ENCODE measurements at places on chromosomes 4 and X. TPM values are rescaled to one million over a fixed set of nuclear protein-coding genes. Genes with fewer than 3 reads are reported as not detected.

ERCC6L gene
- polyA plus RNA-seq, result not detected

HSFX3 gene
- not detected for polyA plus RNA-seq

LARP7 gene
- 52.5 TPM for polyA plus RNA-seq

SOD3 gene
- 117 TPM for polyA plus RNA-seq

TTC29 gene
- polyA plus RNA-seq, result 0.06 TPM

FGG gene
- polyA plus RNA-seq, result 0.34 TPM

HSPA4L gene
- 0.77 TPM for polyA plus RNA-seq

AFM gene
- polyA plus RNA-seq, result not detected

ADH1A gene
- polyA plus RNA-seq, result not detected

PAGE1 gene
- polyA plus RNA-seq, result not detected

ANTXR2 gene
- polyA plus RNA-seq, result 49.3 TPM

FAM236C gene
- polyA plus RNA-seq, result not detected

ADGRG4 gene
- 0.11 TPM for polyA plus RNA-seq

BEX2 gene
- 22.9 TPM for polyA plus RNA-seq

USP51 gene
- polyA plus RNA-seq, result 0.67 TPM

RBMX2 gene
- 11.3 TPM for polyA plus RNA-seq

NFXL1 gene
- polyA plus RNA-seq, result 5.2 TPM

ANXA3 gene
- 61.1 TPM for polyA plus RNA-seq

NUP62CL gene
- 4.0 TPM for polyA plus RNA-seq

CXorf49 gene
- polyA plus RNA-seq, result not detected

PRSS12 gene
- polyA plus RNA-seq, result 0.43 TPM

PDE6B gene
- polyA plus RNA-seq, result 0.76 TPM

ADGRL3 gene
- 0.90 TPM for polyA plus RNA-seq

YY2 gene
- 1.3 TPM for polyA plus RNA-seq

GYPE gene
- 0.15 TPM for polyA plus RNA-seq

FAM114A1 gene
- polyA plus RNA-seq, result 20.6 TPM

All from adipose tissue (tissue), 3 donors.